ENCODE measurements at places on chromosomes 1 and 21.

DNA sequence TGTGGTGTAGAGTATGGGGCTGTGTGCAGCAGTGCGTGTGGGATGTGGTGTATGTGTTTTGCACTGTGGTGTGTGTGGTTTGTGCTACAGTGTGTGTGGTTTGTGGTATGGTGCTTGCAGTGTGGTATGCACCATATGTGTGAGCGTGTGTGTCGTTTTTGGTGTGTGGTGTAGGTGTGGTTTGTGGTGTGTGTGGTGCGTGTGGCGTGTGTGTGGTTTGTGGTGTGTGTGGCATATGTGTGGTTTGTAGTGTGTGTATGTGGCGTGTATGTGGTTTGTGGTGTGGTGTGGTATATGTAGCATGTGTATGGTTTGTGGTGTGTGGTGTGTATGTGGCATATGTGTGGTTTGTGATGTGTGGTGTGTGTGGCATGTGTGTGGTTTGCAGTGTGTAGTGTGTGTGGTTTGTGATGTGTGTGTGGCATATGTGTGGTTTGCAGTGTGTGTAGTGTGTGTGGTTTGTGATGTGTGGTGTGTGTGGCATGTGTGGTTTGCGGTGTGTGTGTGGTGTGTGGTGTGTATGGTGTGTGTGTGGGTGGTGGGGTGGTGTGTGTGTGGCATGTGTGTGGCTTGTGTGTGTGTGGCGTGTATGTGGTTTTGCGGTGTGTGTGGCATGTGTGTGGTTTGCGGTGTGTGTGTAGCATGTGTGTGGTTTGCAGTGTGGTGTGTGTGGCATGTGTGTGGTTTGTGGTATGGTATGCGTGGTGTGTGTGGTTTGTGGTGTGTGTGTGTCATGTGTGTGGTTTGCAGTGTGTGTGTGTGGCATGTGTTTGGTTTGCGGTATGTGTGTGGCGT lies 53.5 kb upstream of the TRAPPC10 start:
- DNase-seq = no peak

- DNase-seq = no peak
These were observed 13.6 kb downstream of the DNAJC11 start for GRCh38 chr1:6688001-6688400.

DNA sequence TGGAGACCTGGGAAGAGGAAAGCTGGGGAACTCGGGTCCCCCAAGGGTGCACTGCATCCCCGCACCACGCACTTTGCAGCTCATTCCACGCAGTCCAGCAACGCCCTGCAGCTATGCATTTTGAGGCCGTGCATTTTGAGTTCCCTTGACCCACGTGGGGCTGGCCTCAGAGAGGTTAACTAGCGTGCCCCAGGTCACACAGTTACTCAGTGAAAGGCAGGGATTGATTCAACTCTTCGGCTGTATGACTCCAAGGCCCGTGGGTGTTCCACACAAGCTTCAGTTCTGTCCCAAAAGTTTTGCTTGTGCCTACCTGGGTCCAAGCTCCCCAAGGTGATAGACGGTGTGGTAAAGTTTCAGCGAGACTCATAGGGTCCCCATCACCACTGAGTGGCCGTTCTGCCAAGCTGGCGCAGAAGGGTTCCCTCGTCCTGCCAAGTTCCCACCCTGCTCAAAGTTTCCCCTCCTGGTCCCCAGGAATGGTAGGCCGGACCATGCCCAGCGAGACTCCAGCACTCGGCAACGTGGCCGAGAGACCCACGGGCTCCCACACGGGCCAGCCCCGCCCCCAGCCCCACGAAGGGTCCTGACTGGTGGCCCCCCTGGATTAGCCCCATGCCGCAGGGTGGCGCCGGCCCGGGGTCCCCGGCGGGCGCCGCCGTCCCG lies 611 bp downstream of the HSPG2 start:
- DNase-seq = no peak

DNA sequence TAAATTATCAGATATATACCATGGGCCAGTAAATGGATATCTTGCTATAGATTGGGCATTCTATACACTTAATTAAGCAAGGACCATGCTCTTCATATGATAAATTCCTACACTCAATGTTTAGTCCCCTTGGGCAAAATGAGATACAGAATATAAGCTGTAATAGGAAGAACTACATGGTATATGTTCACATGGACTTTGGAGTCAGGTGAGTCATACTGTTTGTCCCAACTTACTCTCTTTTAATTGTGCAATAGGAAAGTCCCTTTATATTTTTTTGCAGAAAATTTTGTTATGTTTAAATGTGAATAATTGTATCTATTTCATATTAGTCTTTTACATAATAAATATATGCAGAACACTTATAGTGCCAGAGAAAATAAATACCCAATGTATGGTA lies 820.2 kb upstream of the ADAMTS5 start:
- DNase-seq = no peak

DNA sequence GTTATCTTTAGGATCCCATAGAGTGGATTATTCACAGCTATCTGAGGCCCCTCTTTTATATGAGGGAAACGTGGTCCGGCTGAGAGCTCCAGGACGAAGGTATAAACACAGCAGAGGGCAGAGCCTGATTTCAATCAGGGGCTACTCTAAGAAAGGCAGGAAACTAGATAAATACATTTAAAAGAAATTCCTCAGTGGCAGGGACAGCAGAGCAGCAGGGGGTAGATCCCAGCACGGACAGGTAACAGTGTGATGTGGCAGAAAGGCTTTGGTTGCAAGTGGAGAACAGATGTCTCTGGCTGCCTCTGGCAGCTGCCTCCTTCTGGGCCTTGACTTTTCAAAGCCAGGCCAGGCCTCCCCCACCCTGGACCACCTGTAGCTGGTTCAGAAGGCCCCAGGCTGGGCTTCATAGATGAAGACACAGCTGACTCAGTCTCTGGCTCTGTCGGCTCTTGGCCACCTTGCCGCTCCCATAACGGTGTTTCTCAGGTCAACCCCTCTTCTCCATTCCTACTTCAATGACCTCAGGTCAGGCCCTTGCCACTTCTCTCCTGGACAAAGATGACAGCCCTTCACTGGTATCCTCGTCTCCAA lies 43.8 kb downstream of the FAM78B start:
- DNase-seq = no peak

- DNase-seq = no peak
These were observed 32.9 kb upstream of the AGPAT3 start for GRCh38 chr21:43832158-43832550.

DNA sequence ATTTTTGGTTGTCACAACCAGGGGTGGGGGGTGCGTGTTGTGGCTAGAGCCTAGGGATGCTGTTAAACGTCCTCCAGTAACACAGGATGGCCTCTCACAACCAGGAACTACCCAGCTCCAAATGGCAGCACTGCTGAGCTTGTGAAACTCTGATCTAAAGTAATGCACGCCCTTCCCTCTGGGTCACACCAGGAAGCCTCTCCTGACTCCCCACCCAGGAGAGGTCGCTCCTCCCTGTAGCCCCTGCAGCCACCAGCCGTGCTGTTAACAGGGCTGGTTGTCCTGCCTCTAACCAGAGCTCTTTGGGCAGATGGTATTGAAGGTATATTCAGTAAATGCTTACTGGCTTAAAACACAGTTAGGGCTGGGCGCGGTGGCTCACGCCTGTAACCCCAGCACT lies 73.2 kb downstream of the NKAIN1 start:
- DNase-seq = no peak

DNA sequence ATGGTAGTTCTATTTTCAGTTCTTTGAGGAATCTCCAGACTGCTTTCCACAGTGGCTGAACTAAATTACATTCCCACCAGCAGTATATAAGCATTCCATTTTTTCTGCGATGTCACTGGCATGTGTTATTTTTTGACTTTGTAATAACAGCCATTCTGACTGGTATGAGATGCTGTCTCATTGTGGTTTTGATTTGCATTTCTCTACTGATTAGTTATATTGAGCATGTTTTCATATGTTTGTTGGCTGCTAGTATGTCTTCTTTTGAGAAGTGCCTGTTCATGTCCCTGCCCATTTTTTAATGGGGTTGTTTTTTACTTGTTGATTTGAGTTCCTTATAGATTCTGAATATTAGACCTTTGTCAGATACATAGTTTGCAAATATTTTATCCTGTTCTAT lies 87.9 kb downstream of the RPS6KC1 start:
- DNase-seq = no peak

DNA sequence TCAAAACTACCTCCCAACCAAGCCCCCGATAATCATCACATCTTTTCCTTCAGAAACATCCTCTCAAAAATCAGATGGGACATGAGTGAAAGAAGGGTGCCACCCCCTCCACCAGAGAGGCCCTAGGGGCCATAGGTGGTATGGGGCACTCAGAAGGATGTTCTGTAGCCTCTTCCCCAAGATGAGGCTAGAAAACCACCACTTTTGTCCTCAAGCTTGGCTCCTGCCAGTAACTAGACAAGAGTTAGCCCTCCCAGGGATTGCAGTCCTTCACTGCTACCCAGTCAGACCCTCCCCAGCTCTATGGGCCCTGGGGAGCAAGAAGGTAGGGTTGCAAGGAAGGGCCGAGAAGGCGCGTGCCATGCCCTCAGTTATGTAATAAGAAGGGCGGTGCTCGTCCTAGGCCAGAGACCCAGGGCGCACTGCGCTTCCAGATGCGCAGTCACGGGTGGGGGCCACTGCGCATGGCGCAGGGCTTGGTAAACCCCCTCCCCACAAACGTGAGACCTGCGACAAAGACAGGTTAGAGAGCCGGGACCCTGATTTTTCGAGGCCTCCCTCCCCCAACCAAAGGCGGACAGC lies 69.7 kb downstream of the CD46 start:
- DNase-seq = no peak

All from cerebellar cortex (tissue), 1 donor.